ENCODE measurements at places on chromosomes 13 and 19.

DNA sequence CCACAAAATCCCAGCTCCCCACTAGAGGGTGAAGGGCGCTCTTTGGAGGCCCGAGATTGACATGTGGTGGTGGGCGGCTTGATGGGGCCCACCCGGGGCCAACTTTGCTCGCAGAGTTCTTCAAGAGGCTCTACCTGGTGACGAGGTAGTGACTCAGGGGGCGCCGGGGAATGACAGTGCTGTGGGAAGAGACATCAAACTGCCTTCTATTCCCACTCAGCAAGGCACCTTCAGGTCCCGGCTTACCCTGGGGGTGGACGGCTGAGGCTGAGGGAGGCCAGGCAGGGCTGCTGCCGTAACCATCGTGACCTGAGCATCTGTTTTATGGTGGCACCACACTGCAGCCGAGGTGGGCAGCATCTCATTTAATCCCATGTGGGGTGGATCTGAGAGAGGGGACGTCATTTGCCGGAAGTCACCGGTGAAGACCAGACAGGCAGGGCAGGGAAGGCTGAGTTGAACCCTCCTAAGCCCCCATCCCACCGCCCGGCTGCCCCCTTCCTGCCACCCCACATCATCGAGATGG, 1.6 kb downstream of the LINGO3 start:
- DNase-seq, result no peak

DNA sequence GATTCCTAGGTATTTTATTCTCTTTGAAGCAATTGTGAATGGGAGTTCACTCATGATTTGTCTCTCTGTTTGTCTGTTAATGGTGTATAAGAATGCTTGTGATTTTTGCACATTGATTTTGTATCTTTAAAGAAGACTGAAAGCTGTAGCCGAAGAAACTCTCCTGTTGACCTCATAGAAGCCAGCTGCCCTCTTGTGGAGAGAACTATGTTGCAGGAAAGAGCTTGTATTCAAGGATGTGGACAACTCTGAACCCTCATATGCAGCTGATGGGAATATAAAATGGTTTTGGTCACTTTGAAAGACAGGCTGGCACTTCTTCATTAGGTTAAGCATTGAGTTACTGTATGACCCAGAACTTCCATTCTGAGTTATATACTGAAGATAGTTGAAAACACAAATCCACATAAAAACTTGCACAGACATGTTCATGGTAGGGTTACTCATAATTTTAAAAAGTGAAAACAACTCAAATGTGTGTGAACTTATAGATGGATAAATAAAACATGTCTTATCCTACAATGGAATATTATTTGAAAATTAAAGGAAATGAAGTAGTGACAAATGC, 65.8 kb upstream of the SLITRK6 start:
- DNase-seq, result no peak

GRCh38 chr19:53786744-53787143, 37.4 kb downstream of the NLRP12 start:
- no peak for DNase-seq

DNA sequence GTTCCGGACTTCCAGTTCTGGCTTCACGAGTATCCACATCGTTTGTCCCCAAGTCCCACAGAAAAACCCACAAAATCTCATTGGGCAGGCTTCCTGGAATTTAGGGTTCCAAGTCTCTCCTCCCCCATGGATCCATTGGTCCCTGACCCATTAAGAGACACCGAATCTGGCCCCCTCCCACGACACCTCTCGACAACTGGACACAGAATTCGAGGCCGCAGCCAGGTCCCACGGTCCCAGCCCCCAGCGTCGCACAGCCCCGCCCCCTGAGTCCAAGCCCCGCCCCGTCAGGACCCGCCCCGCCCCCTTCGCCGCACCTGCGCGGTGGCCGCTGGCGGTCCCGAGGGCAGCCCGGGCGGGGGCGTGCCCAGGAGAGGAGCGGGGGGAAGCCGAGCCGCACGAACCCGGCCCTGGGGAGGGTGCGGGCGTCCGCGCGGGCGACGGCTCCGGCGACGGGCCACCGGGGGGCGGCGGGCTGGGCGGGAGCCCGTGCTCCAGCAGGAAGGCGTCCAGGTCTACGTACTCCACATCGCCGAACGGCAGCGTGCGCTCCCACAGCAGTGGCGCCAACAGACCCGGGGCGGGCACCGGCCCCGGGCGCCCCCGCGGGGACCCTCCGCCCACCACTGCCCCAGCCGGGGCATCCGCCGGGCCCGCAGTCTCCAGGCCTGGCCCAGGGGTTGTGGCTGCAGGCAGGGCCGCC, 1.8 kb downstream of the DBP start:
- DNase-seq, result no peak

- no peak for DNase-seq
Observed at GRCh38 chr13:107531180-107531579, 684.2 kb downstream of the LIG4 start.

DNA sequence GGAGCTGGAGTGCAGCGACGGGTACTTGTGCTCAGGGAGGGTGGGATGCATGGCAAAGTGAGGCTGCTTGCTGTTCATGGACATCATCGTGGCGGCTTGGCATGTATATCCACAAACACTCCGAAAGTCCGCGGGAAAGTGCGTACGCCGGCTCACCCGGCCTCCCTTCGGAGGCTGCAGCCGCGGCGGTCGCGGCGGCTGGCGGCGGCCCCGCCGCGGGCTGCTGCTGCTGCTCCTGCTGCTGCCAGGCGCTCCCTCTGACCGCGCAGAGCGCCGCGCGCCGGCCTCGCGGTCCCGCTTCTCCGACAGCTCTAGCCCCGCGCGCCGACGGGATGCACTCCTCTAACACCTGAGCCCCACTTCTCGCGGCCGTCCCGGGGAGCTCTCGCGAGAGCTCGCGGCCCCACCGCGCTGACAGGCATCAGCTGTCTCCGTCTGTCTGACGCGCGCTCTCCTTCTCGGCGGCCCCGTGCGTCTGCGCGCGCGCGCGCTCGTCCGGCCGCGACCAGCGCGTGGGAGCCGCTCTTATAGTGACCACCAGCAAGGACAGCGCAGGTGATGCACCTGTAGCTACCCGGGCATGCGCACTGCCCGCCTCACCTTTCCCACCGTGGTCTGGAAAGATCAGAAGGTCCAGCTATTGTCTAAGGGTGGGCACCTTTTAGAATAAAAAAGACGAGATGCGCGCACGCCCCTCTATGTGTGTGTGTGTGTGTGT, at the start of gene POU4F1:
Gene POU4F1, minus strand, starts transcription at position 313 of the 718 bp plus-strand sequence. Its CDS starts 226 bp downstream, at position 87.
- DNase-seq, result peak; percentile 32

DNA sequence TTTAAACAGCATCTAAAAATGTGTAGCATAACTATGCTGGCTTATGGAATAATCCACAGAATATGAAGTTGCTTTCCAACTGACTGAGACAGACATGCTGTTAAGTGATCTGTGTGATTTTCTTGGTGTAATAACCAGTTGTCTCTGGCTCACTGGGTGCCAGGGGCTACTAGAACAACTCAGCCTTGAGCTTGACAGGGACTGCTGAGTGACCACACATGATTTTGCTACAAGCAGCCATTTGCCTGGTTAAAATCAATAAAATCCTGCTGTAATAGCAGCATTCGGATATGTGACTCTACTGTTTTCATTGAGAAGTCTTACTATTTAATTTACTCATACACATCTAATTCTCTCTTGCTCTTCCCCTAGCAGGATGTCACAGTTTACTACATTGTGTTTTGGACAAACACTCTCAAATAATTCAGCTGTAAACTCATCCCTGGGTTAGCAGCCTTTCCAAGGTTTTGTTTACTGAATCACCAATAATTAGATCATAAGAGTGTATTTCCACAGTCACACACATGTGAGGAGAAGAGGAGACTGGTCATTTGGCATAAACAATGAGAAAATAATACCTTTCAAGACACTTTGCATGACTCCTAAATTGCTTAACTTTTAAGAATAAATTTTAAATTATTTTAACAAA, 426.2 kb downstream of the PCDH9 start:
- DNase-seq, result no peak

DNA sequence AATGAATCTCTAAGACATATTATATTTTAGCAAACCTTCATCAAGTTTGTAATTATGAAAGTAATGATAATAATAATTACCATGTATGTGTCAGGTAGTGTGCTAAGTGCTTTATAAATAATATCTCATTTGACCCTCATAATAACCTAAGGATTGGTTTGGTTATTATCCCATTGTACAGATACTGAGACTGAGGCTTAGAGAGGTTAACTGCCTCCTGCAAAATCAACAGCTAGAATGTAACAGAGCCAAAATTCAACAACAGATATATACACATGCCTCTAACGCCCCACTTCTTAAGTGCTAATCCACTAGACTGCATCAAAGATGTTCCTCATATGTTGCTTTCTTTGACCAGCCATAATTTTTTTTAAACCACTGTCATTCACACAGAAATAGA, 140.8 kb downstream of the ZAR1L start:
- no peak for DNase-seq

GRCh38 chr19:33618884-33619283, 2.9 kb upstream of the CHST8 start:
- DNase-seq, result no peak

DNA sequence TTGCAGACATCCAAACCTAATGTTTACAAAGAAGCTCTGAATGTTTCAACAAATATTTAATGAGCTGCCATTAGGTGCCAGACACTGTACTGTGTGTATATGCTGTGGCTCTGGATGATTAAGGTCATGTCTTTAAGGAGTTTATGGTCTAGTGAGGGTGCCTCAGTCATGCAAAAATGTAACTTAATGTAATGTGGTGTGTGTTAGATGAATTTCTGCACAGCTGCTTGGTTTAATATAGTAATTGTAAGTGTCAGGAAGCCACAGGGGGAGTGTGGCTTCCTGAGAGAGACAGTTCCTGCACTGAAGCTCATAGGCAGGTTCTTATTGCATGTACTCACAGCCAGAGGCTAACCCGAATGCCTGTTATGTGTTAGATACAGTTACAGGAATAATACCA, 43.3 kb downstream of the SPATA13 start:
- no peak for DNase-seq

DNA sequence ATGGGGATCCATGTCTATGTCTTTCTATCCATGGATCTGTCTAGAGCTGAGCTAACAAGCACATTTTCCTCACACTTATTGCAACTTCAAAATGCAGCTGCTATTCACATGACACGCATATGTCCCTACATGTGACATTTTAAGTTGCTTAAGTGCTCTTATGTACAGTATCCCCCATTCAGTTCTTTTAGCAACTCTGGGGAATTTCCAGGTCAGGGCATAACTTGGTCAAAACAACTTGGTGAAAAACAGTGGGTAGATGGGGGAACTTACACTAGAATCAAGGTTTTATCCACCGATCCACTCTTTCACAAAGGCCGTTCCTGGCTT, 73.0 kb downstream of the COL4A1 start:
- DNase-seq, result no peak

- no peak for DNase-seq
Observed at GRCh38 chr13:75307370-75307949, 174.5 kb downstream of the TBC1D4 start.

- no peak for DNase-seq
Observed at GRCh38 chr13:68110178-68110768, 880.1 kb upstream of the PCDH9 start.

- no peak for DNase-seq
Observed at GRCh38 chr13:64371045-64371444, 2859.1 kb downstream of the PCDH9 start.

DNA sequence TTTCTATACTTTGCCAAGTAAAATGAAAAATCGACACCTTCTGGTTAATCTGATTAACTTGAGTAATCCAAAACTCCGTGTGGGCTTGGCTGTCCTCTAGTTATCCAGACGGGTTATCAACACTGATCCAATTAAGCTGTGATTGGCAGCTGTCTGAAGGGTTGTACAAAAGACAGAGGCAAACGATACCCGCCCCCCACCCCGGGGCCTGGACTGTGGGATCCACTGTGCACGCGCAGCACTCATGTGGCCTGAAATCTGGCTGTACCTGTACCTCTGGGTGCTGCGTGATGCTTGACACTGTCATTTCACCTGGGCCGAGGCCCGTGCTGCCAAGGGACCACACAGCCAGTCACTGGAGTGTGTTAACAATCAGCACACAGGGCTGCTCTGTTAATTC, 53.5 kb downstream of the COL4A2 start:
- no peak for DNase-seq

GRCh38 chr19:328025-328505, 16.5 kb downstream of the MIER2 start:
- DNase-seq, result no peak

DNA sequence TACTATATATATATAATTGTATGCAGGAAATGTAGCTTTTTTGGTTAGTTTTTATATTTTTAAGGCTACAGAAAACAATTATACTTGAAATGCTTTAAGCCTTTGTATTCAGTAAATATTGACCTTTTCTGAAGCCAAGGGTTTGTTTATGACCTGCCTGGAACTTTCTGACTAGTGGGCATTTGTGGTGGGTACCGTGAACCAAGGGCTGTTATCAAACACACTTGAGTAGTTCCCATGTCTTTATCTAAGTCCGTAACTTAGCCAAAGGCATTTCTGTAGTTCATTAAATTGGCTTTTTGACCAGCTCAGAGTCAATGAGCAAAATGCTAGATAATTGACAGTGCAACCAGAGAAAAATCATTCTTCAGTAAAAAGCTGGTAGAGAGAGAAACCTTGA, 1444.2 kb upstream of the SLC10A2 start:
- no peak for DNase-seq

- DNase-seq, result no peak
Observed at GRCh38 chr19:44653977-44654774, 10.5 kb downstream of the PVR start.

DNA sequence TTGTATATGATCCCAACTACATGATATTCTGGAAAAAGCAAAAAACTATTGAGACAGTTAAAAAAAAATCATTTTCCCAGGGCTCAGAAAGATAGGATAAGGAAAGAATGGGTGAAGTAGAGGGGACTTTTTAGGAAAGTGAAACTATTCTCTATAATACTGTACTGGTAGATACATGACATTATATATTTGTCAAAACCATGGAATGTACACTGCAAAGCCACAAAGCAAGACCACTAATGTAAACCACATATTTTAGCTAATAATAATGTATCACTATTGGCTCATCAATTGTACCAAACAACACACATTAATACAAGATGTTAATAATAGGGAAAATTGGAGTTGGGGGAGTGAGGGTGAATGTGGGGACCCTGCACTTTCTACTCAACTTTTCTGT, 182.6 kb downstream of the EFNB2 start:
- no peak for DNase-seq

Measured in DMS 273 treated with DMSO at 0.1 percent for 48 hours (cell line).